Forelimb muscle (tissue), 1 donor: ENCODE measurements at places on chromosomes 2 and 18. TPM values are rescaled to one million over a fixed set of nuclear protein-coding genes. Genes with fewer than 3 reads are reported as not detected.

SERPINB5 gene
- polyA plus RNA-seq, result not detected

RSAD2 gene
- 2.5 TPM for polyA plus RNA-seq

NDC80 gene
- 8.5 TPM for polyA plus RNA-seq

- no peak for DNase-seq
These were observed 62.0 kb upstream of the ASAP2 start for GRCh38 chr2:9144617-9145016.

GRCh38 chr2:7196883-7197282 lies 279.7 kb downstream of the RNF144A start:
- DNase-seq, result no peak

DNA sequence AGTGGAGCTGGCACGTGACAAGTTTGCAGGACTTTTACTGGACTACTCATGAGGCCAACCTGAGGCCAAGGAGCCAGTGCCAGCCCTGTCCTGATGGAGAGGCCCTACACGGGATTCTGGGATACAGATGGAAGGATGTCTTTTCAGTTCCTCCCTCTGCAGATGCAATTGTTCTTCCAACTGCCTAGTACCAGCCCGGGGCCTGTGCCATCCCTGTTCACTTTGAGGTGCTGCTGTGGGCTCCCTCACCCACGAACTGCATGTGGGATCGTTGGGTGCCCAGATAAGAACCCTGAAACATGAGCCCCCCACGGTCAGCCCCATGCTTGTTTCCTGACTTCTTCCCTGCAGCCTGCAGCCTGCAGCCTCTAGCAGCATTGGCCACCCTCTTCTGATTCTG lies 25.3 kb upstream of the LAPTM4A start:
- DNase-seq, result no peak

- no peak for DNase-seq
These were observed 1.1 kb upstream of the TMEFF2 start for GRCh38 chr2:192195548-192196418.

DNA sequence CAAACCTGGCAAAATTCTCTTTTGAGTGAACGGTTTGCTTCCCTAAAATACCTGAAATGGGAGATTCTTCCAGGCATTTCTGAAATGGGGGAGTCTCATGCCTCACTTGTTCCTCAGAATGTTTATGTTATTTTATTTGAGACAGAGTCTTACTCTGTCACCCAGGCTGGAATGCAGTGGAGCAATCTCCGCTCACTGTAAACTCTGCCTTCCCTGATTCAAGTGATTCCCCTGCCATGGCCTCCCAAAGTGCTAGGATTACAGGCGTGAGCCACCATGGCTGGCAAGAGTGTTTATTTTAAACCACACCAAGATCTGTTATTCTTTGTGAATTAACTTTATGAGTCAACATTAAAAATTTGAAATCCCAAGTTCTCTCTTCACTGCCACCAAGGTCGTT lies 6.4 kb upstream of the FHL2 start:
- no peak for DNase-seq

GRCh38 chr2:41691561-41691960 lies 356.3 kb upstream of the PKDCC start:
- DNase-seq, result no peak

DNA sequence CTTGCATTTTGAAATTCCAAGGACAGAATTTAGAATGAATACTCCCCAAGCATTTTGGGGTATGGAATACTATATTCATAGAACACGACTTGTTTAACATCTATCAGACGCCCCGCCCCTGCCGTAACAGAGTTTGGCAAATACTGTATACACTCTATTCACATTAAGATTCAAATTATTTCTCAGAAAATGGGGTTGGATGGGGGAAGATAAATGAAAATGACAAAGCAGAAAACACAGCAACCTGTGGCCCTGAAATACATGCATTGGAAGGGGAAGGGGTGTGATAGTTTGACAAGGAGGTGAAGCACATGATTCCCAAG lies 634.6 kb upstream of the SLC39A10 start:
- no peak for DNase-seq

DNA sequence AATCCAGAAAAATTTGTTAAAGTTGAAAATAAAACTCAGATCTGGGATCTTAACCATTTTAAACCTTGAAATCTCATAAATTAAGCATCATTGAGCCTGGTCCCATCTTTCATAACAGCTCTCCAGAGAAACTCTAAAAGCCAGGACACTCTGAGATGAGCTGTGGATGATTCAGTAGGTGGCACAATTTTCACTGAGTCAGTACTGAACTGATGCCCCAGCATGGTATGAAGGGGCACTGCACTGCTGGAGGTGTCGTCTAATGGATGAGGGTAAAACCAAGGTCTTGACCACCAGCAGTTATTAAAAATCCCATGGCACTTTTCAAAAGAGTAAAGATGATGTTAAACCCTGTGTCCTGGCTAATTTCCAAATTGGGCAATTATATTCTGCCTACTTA lies 170.6 kb downstream of the FIGN start:
- no peak for DNase-seq

DNA sequence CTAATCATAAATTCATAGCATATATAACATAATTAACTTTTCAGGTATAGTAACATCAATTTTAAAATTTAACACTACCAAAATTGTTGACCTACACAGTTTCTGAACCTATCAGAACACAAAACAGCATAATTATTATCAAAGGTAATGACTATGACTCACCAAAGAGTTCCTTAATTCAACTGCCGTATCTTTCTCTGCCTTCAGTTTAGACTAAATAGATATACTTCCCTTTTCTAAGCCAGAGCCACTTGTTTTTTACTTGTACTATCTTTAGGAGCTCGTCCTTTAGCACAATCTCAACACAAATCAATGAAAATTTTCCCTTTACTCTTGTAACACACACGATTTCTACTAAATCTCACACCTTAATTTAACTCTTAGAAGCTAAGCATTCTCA lies 54.4 kb downstream of the CCDC88A start:
- DNase-seq, result no peak
